SHP77 treated with DMSO at 0.1 percent for 48 hours (cell line): ENCODE measurements at places on chromosomes 2 and 18.

- no peak for DNase-seq
These were observed 370 bp downstream of the KLHL29 start for GRCh38 chr2:23385351-23385747.

DNA sequence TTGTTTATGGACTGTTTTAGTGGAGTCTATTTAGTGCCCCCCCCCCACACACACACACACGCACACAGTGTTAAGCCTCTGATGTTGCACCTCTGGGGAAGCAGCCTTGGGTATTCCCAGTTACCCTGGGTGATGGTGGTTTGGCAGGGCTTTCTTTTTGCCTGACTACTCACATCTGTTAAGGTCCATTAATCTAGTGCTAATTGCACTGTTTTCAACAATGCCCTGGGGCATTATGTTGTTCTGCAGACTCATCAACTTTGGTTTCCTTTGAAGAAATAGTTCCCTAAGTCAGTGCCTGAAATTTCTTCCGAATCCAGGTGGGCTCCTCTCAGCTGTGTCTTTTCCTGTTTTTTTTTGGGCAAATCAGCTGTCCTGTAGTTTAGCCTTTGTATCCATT, 34.7 kb downstream of the SPOPL start:
- DNase-seq, result no peak

DNA sequence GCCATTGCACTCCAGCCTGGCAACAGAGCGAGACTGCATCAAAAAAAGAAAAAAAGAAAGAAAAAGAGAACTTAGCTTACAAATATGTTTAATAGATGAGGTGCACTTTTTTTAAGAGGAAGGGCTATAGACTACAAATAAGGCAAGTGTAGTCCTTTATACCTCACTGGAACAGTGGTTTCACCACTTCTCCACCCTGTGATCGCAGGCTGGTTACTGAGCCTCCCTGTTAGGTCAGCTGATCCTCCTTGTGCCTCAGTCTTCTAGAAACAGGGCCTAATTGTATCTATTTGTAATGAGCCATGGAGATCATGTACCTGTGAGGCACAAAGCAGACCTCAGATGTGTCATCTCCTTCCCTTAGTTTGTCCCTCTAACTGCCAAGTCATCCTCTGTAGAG, 4.5 kb downstream of the CXCR2 start:
- DNase-seq, result no peak

DNA sequence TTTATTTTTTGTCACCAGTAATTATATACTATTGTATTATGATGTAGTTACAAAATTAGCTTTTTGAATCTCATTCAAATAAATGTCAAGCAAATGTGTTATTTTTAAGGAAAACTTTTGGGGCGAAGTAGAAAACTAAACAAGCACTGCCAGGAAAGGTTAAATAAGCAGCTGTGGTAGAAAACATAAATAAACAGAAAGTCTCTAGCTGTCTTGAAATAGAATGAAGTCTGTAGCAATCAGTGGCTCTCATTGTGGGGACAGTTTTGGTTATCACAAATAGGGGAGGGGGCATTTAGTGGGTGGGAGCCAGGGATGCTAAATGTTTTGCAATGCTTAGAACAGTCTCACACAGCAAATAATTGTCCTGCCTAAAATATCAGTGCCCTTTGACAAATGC, 3.4 kb downstream of the INSIG2 start:
- DNase-seq, result no peak

DNA sequence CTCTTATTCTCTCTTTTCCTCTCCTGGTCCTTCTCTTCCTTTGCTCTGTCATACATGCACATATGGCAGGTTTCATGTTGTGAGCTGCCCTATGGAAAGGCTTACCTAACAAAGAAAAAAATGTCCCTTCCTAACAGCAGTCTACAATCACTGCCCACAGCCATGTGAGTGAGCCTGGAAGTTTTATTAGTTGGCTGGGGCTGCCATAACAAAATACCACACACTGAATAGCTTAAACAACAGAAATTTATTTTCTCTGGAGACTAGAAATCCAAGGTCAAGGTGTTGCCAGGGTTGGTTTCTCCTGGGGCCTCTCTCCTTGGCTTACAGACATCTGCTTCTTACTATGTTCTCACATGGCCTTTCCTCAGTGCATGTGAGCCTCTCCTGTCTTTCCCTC, 142.1 kb downstream of the TRIB2 start:
- no peak for DNase-seq

GRCh38 chr18:55489034-55489986, 98.7 kb downstream of the TCF4 start:
- DNase-seq, result peak; percentile 73

DNA sequence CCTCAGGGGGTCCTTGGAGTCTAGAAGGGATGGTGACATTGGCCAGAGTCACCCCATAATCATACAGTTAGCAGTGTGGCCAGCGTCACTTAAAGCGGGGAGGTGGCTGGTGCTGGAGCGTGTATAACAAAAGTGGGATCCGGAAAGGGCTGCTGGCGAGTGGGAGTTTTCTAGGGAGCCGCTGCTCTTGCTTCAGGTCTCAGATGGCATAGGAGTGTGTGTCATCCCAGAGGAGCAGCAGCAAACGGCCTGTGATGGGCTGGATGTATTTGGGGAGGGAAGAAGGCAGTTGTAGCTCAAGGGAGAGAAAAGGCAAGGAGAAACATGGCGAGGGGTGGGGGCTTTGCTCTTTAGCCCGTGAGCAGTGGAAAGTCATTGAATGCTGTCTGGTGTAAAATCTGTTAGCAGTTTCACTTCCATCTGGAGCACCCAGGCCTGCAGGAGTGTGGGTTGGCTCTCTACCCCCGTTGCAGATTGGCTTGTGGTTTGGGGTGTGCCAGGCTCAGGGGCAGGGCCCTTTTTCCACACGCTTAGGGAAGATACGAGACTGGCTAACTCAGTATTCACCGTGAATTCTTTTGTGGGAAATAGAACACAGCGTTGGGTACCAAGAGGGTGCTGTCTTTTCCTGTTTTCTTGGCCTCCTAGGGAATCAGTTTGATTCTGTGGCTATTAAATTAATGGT, 120.5 kb downstream of the AGAP1 start:
- no peak for DNase-seq

GRCh38 chr2:86566821-86567190, 3.6 kb upstream of the CHMP3 start:
- DNase-seq, result no peak
